ENCODE measurements at places on chromosomes 3 and 15.

GRCh38 chr15:23647001-23647295, 719 bp downstream of the MAGEL2 start:
- no peak for DNase-seq

GRCh38 chr3:106281221-106281620, 412.4 kb upstream of the CBLB start:
- no peak for DNase-seq

- no peak for DNase-seq
These were observed at the start of gene MME for GRCh38 chr3:155079746-155080487. Gene MME, plus strand, starts transcription at chr3:155080319. Its CDS starts 3,849 bp downstream, at chr3:155084168.

- no peak for DNase-seq
These were observed 1.8 kb downstream of the YEATS2 start for GRCh38 chr3:183699238-183699947.

- DNase-seq = no peak
These were observed 5.9 kb upstream of the NDUFAF1 start for GRCh38 chr15:41408234-41408641.

GRCh38 chr3:153285194-153285641, 123.2 kb downstream of the RAP2B start:
- no peak for DNase-seq

GRCh38 chr3:124963755-124964154, 29.2 kb upstream of the MUC13 start:
- DNase-seq = no peak

DNA sequence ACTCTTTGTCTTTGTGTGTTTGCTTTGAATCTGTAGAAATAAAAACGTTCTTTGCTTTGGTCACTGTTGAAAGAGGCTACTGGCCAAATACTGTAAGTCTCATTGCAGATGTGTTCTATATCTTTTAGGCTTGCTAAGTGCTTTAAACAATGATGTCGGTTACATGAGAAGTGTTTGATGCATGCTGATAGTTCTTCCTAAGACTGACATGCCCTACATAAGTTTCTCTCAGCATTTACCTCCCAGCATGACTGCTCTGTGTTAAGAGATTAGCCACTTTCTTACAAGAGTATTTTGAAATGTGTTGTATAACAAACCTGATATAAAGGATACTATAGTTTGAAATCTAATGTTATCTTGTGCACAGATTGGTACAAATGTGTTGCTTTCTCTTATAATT, 1088.7 kb downstream of the NSUN3 start:
- no peak for DNase-seq

GRCh38 chr15:92411256-92411655, 17.6 kb downstream of the ST8SIA2 start:
- no peak for DNase-seq

DNA sequence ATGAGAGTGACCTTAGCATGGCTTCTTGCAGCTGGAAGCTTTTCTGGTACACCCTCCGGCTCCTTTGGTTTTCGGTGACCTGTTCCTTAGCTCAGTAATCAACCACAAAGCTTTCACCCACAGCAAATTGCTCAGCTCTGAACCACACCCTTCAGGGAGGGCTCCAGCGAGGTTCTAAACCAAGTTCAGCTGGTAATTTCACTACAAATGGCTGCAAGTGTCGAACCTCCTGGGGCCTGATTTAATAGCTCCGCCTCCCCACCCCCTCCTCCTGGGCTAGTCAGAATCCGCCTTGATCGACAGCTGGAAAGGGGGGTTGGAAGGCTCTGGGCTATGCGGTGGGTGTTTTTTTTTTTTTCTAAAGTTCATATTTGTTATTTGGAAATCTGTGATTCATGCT, 150.9 kb upstream of the MCTP2 start:
- no peak for DNase-seq

DNA sequence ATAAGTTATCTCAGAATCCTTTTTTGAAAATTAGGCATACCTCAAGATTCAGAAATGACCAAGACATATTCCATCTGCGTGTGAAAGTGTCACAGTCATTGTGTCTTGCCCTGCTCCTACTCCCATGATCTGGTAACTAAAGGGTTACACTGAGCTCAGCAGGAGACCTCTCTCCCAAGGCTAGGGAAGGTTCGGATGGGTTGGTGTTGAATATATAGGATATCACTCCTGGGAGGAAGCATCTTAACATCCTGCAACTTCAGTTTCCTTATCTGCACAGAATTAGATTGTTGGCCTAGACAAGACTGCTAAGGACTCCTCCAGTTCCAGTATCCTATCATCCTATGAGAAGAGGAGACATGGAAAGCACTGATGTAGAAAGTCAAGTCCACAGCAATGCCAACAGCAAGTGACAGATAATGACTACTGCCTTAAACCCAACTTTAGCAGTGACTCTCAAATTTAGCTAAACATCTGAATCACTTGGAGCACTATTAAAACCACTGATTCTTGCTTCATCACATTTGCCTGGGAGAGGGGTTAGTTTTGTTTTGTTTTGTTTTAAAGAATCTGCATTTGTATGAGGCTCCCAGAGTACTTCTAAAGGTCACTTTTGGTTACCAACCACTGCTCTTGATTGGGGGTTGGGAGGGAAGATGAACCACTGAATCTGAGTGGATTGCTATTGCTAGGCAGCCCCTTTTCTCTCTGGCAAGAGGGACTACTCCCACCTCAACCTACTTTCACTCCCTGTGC, 9.7 kb downstream of the ADAMTS9 start:
- DNase-seq = no peak

DNA sequence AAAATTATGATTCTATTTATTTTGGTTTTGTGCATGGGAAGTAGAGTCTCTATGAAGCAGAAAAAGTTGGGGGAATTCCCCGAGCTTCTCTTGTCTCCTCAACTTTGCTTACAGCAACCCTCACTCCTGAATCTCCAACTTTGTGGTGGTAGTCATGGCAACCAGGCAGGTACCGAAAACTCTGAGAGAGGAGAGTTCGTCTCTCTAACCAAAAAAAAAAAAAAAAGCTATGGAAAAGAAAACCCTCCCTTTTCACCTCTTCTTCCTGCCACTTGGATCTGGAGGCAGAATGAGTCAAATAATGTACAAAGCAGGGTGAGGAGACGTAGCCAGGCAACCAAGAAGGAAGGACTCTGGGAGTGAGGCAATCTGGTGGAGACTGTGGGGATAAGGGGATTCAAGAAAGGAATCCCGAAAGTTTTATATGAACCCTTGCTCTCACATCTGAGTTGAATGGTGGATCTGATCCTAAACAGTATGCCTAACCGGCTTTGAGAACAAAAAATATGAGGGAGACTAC, 108.1 kb downstream of the PLOD2 start:
- DNase-seq = no peak

GRCh38 chr15:99390667-99391066, 139.4 kb downstream of the LRRC28 start:
- no peak for DNase-seq

- no peak for DNase-seq
These were observed 3.7 kb downstream of the TCAIM start for GRCh38 chr3:44342176-44342790.

DNA sequence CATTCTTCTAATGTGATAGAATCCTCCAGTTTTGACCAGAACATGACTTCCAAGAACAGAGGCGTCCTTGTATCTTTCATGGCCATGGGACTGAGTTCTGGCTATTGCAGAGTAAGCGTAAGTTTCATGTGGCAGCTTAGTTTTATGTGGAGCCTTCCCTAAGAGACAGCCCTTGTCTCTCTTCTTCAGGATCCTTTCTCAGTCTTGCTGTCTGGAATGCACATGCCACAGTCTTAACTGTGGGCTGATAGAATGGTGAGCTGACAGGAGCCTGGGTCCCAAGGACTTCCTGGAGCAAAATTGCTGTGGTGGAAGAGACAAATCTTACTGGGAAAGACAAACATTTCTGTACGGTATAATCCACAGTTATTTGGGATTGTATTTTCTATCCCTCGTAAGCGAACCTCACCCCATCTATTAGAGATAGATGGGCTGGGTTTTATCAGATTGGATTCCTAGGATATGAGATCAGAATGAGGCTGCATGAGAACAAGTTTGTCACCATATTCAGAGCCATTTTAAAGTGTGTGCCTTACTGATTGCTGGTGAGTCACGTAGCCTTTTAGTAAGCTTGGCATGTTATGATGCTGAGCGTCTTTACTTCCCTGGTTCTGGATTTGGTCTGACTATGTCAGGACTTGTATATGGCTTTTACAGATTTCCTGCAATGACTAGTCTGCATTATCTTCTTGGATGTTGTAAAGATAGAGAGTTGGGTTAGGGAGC, 32.8 kb downstream of the CDIN1 start:
- no peak for DNase-seq
